ENCODE measurements at places on chromosomes 12 and 14.

GRCh38 chr14:61281186-61281947 is at the start of gene TMEM30B:
TSS of gene TMEM30B (minus strand) at chr14:61281338. CDS start at chr14:61281147, 191 bp downstream.
- DNase-seq, result peak; percentile 97

DNA sequence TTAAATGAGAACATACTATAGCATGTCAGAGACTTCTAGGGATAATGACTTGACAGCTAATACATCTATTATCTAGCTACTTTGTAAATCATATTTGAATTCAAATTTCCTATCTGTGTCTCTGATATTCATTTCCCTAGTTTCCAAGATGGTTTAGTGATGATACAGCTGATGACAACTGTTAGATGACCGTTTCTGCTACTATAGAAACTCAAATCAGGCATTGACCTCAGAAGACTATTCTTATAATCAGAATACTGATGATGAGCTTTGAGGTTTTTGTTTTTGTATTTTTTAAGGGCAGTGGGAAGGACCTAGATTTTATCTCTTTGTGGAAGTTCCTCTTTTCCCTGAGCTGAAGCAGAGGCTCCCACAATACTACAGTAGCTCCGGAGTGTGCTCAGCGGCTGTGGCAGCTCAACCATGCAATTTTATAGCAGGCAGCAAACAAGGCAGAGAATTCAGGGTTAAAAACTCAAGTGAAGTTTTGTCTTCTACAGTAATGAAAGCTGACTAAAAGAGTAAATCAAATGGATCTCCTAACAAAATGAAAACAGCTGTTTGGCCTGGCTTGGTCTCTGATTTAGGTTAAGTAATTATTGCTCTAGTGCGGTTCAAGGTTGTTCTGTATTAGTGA is 145.1 kb downstream of the SLC25A21 start:
- DNase-seq, result no peak

DNA sequence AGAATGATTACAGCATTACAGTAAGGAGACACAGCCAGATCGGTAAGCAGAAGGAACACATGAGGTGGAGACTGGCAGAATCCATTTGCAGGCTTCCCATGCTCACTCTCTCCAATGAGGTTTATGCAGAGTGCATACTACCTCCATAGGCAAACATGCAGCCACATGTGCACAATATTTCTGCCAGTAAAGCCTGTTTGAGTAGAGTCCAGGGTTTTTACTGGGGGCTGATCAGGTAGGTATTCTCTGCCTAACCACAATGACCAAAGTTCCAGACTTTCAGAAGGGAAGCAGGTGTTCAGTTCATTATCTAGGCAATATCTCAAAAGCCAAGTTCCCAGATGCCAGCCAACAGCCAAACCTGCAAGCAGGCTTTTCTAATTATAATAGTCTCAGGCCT is 31.1 kb downstream of the INTS13 start:
- no peak for DNase-seq

DNA sequence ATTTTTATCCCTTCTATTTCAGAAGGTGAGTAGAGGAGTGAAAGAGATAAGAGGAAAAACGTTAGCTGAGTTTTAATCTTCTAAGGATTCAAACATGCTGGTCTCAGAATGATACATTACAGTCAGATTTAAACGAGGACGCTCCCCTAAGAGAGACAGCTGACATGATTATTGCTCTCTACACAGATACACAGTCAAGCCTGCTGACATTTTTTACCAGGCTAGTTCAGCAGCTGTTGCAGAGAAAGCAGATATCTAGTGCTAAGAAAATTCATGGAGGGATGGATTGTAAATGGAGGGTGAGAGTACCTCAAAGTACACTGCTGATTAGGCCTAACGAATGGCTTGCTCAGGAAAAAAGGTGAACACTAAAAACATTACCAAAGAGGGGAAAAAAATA is 31.9 kb upstream of the SOS2 start:
- no peak for DNase-seq

GRCh38 chr12:84920331-84920730 is 7.7 kb upstream of the SLC6A15 start:
- peak; percentile 85 for DNase-seq

DNA sequence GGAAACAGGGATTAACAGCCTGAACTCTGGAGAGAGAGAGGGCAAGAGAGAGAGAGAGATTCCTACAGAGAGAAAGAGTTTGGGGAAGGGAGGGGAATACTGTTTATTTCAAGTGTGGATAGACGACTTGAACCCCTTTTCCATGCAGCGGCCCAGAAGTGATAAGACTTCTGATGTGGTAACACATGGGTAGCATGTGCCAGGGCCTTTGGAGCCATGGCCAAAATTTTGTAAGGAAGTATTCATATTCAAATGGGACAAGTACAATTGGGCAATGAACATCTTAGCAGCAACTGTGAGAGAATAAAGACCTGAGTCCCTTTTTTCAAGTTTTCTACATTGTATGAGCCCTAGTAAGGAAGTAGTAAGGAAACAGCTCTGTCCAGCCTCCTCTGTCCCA is 42.4 kb upstream of the CCDC196 start:
- no peak for DNase-seq

DNA sequence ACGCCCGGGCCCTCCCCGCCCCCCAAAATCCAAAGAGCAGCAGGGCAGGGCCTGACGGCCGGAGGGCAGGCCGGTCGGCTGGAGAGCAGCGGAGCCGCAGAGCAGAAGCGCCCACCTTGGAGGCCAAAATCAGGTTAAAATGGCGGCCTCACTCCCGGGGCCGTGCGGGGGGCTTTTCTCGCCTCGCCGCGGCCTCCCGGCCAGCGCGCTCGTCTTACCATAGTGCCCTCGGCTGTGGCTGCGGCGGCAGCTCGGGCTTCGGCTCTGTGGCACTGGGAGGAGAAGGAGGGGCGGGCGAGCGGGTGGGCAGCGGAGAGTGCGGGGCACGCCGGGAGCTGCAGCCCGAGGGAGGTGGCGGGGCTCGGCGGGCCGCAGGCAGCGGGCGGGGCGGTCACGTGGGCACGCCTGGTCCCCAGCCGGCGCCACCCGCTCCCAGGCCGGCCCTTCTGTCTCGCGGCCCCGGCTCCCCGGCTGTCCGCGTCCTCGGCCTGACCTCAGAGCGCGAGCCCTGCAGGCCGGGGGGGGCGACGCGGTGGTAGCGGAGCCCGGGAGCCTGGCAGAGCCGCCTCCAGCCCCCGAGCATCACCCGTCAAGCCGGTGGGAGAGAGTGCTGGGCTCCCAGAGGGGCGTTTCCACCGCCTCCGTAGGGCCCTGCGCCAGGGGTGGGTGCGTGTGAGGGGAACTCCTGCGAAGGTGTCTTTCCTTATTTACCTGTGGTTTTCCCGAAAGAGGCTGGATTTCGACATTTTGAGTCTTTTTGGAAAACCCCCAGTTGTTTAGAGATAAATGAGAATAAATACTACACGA is at the start of gene CFL2:
Gene CFL2 (minus strand): TSS at position 274 of the 807 bp plus-strand sequence. CDS start 53 bp downstream, at position 221.
- DNase-seq, result peak; percentile 39

GRCh38 chr12:27711317-27711682 is 668 bp downstream of the MRPS35 start:
- peak; percentile 49 for DNase-seq

- DNase-seq, result no peak
Measured at GRCh38 chr14:76706811-76707210, 54.5 kb upstream of the VASH1 start.

DNA sequence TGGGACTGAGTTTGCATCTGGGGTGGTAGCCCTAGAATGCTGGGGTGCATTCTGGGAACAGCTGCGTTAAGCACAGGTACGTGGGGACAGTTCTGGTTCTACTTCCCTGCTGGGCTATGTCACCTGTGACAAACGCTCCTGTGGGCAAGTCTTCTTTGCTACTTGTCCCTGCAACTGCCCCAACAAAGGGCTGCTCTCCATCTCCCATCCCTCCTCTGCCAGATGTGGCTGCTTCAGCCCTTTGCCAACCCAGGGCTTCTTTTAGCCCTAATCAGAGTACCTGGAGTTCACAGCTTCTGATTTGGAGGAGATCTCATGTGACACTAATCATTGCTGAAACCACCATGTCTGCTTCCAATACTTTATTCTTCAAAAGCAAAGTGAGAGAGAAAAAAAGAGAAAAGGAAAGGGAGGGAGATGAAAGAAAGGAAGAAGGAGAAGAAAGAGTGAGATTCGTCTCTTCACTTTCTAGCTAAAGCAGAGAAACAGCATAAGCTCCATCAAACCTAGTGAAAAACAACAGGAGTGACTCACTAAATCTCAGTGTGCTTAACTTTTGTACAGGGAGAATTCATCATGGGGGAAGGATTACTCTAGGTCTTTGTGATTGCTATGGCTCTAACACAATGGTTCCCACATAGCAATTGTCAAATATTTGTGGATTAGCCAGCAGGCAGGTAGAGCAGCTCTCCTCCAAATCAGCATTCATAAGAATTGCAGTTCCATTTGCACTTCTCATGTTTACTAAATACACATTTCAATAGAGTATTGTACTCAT is 174.8 kb downstream of the LRIG3 start:
- DNase-seq, result peak; percentile 11

DNA sequence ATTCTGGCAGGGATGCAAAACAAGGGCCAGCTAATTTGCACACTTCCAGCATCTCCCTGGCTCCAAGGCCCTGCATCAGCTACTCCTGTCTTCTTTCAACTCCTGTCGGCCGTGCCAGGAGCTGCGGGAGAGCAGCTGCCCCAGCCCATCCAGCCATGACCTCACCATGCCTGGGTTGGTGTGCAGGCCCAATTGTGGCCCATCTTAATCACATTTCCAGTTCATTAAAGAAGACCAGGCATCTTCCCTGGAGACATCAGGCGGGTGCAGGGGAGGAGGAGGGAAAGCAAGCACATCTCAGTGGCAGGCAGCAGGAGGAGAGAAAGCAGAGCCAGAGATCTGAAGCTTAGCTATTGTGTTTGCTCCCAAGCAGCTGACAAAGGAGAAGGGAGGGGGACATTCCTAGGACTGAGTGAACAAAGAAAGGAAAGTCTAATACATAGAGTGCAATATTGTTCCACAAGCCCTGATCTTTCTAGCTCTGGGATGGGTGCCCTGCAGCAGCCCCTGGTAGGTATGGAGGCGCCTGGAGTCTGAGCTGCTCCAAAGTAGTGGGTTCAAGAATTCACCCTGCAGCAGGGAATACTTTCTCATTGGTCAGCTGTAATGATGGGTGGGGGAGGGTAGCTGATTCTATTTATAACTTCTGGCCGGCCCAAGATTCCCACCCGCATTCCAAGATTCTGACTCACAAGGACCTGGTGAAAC is 40.1 kb downstream of the VWF start:
- DNase-seq, result peak; percentile 70

GRCh38 chr14:58565832-58566231 is 71.9 kb upstream of the DACT1 start:
- no peak for DNase-seq

- peak; percentile 18 for DNase-seq
Measured at GRCh38 chr12:5200278-5201087, 156.8 kb downstream of the KCNA5 start.

- DNase-seq, result no peak
Measured at GRCh38 chr12:115267464-115267863, 583.5 kb upstream of the TBX3 start.

DNA sequence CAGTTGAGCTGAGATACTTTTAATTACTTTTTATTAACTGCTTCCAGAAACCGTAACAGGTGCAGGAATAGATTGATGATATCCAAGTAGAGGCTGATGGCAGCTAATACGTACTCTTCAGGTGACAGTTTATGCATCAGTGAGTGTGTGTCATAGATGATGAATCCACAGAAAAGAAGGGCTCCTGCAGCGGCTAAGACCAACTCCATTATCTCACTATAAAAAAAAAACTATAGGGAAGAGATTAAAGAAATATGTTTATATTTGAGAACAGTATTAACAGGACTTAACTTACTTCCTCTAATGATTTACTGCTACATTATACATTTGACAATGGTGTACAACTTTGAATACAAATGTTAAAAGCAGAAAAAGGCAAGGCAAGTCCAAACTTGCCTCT is 7.4 kb upstream of the LLPH start:
- DNase-seq, result peak; percentile 43

GRCh38 chr14:70514168-70515069 is 20.4 kb downstream of the ADAM20 start:
- no peak for DNase-seq

Measured in epithelial cell of esophagus (primary cell).